ENCODE measurements at places on chromosomes 13 and 19. TPM values are rescaled to one million over a fixed set of nuclear protein-coding genes. Genes with fewer than 3 reads are reported as not detected.
A peak's percentile ranks its signal among the peaks of the same experiment; 100 is the strongest.

- DNase-seq, result no peak
Measured at GRCh38 chr19:50387176-50387867, 3.2 kb downstream of the POLD1 start.

- no peak for DNase-seq
Measured at GRCh38 chr19:51047031-51047335, 12.2 kb upstream of the KLK12 start.

DNA sequence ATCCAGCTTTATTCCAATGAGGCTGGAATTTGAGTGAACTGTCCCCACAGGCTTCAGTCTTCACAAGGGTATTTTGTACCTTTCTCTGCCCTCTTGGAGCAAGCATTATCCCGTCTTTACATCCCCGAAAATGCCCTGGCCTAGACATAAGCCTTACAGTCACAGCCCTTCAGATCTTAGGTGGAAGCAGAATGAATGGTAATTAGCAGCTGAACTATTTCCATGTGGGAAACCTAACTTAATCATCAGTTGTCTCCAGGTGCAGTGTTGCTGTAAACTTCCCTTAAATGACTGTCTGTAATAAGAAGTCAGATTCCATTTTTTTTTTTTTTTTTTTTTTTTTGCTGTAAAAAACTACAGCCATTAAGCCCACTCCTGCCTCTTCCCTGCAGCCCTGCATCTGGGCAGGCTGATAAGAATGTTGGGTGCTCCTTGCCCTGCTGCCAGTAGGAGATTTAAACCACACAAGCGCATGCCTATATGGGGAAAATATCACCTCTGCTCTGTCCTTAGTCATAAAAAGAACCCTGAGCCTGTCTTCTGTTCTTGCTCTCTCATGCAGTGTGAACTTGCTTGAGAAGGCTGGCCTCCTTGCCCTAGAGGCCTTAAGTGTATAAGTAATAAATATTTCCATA, 426.8 kb upstream of the SLITRK5 start:
- no peak for DNase-seq

C19orf38 gene
- total RNA-seq, result 0.33 TPM

NCR1 gene
- total RNA-seq, result not detected

DNA sequence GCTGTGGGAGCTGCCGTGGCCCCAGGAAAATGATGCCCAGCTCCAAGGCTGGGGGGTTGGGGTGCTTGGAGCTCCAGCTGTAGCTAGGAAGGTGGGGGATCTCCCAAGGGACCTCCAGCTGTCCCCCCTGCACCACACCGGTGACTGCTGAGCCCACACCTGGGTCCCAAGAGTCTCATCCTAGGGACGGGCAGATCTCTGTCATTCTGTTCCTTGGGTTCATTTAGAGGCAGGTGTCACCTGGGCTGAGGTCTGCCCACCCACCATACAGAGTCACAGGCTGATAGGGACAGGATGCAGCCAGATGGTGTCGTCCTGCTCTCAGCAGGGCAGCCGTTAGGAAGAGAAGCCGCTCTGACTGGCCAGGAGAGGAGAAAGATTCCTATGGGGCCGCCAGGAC, 5.3 kb downstream of the F2RL3 start:
- no peak for DNase-seq

- DNase-seq, result peak; percentile 90
Measured at GRCh38 chr19:37506387-37507166, at the start of gene ZNF793. ZNF793 (plus strand) TSS chr19:37506939; CDS start chr19:37523440, 16,501 bp downstream.

GRCh38 chr13:52034616-52035226, 10.2 kb downstream of the UTP14C start:
- DNase-seq, result no peak

Data from cardiac muscle cell (in vitro differentiated cells and primary cell).